Stomach (tissue), 19 donors: ENCODE measurements at places on chromosomes 3 and 15. TPM values are rescaled to one million over a fixed set of nuclear protein-coding genes. Genes with fewer than 3 reads are reported as not detected.

The GOLGA8N gene
- 4.9 TPM for total RNA-seq

The C3orf22 gene
- total RNA-seq = not detected

The TM4SF4 gene
- 10.4 TPM for total RNA-seq

The GHSR gene
- total RNA-seq = 0.37 TPM

The TGFBR2 gene
- total RNA-seq = 115 TPM

The GPR62 gene
- not detected for total RNA-seq

The TP63 gene
- total RNA-seq = not detected

The PLSCR4 gene
- total RNA-seq = 6.1 TPM

The LXN gene
- total RNA-seq = 8.7 TPM
